GM23248 (cell line): ENCODE measurements at places on chromosomes 1 and 21. TPM values are rescaled to one million over a fixed set of nuclear protein-coding genes. Genes with fewer than 3 reads are reported as not detected.

GRCh38 chr1:17156108-17156507 lies 36.9 kb upstream of the PADI2 start:
- peak; percentile 14 for DNase-seq
- H3K27ac ChIP-seq = no peak overlapping the region
- H3K4me1 ChIP-seq = no peaks in the 10 kb centered on the region
- H3K27me3 ChIP-seq = no peaks in the 10 kb centered on the region

GRCh38 chr21:46203203-46203600 lies 18.9 kb upstream of the SPATC1L start:
- no peak for DNase-seq
- H3K36me3 ChIP-seq = peaks cover 8% of the 10 kb centered on the region; the same call in 1 of the 2 replicates
- no peaks in the 10 kb centered on the region for H3K27me3 ChIP-seq
- no peak overlapping the region for H3K4me3 ChIP-seq
- H3K27ac ChIP-seq = no peak overlapping the region
- no peaks in the 10 kb centered on the region for H3K4me1 ChIP-seq

- DNase-seq = peak; percentile 36
- H3K4me1 ChIP-seq = peaks cover 17% of the 10 kb centered on the region
- no peaks in the 10 kb centered on the region for H3K27me3 ChIP-seq
- H3K36me3 ChIP-seq = peaks cover 15% of the 10 kb centered on the region; the same call in 1 of the 2 replicates
Measured at GRCh38 chr1:156740237-156740740, 599 bp downstream of the MRPL24 start.

DNA sequence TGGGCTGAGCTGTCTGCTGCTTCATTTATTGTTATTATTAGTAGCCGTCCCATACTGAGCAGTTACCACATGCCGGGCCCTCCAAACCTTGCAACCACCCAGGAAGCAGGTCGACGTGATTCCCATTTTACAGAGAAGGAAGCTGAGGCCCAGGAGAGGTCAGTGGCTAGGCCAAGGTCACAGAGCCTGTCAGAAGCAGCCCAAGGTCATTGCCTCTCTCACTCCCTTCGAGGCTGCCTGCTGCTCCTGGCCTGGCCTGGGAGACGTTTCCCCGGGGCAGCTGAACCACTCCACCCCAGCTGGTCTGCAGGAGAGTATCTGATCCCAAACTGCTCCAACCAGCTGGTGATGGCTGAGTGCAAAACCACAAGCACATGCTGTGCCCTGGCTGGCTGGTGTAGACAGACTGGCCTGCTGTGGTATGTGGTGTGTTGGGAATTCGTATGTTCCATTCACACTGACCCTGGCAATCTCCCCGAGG lies 6.5 kb downstream of the PADI4 start:
- H3K27ac ChIP-seq = no peak overlapping the region
- peaks cover 28% of the 10 kb centered on the region for H3K27me3 ChIP-seq
- no peaks in the 10 kb centered on the region for H3K36me3 ChIP-seq
- no peak overlapping the region for H3K4me3 ChIP-seq
- DNase-seq = no peak

DNA sequence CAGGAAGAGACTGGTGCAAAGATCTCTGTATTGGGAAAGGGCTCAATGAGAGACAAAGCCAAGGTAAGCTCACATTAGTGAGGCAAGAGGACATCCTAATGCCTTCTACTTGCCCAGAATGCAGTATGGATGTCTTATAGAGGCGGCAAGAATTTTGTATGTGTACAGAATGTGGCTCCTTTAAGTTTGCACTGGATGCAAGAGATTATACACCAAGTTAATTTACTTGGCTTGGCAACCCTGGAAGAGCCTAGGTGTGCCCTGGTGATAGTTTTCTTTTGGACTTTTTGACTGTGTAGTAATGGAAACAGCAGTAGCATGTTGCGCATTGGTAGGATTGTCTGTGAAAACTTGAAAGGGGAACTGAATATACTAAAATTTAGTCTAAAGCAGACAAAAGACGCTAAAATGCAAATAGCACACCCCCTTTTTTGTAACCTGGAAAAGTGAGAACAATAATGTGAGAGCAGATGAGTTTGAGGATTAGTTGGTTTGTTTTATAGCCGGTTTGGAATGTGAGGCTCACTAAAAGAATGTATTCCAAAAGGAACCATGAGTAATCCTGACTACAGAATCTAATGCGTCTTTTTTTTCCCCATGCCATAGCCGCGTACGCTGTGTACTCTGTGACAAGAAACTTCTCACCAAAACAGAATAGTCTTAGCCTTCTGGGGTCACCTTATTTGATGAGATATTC lies 18.1 kb downstream of the KHDRBS1 start:
- peaks cover 44% of the 10 kb centered on the region for H3K36me3 ChIP-seq
- no peak overlapping the region for H3K4me3 ChIP-seq
- H3K27me3 ChIP-seq = no peaks in the 10 kb centered on the region
- H3K4me1 ChIP-seq = peaks cover 15% of the 10 kb centered on the region
- peak overlapping the region; percentile 54 for H3K27ac ChIP-seq

The CENPF gene
- total RNA-seq = 15.2 and 25.9 TPM in 2 replicates

The RRP15 gene
- total RNA-seq = 4.6 and 5.4 TPM in 2 replicates

DNA sequence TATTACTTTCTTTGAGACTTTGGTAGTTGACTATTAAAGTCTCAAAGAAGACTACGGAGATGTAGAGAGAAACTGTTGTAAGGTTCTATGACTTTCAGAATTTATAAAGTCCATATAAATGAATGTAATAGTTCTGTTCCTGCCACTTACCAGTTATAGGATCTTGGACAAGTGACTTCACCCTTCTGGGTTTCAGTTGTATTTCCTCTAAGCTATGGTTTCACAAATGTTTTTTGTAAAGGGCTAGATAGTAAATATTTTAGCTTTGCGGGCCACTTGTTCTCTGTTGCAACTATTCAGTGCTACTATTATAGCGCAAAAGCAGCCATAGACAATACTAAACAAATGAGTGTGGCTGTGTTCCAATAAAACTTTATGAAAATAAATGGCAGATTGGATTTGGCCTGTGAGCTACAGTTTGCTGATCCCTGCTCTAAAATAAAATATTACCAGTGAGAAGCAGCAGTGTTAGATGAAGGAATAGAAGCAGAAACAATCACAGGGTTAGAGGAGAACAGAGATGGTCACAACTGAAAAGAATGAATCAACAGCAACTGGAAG lies 14.7 kb downstream of the ZMPSTE24 start:
- peaks cover 26% of the 10 kb centered on the region for H3K4me1 ChIP-seq
- H3K27me3 ChIP-seq = no peaks in the 10 kb centered on the region
- H3K27ac ChIP-seq = no peak overlapping the region
- no peak for DNase-seq
- no peak overlapping the region for H3K4me3 ChIP-seq
- H3K36me3 ChIP-seq = peaks cover 55% of the 10 kb centered on the region

GRCh38 chr1:228083871-228084278 lies 1.4 kb downstream of the ARF1 start:
- peak; percentile 65 for DNase-seq
- peaks cover 5% of the 10 kb centered on the region; the same call in 1 of the 2 replicates for H3K36me3 ChIP-seq
- peak overlapping the region; percentile 93 for H3K27ac ChIP-seq
- peaks cover 48% of the 10 kb centered on the region for H3K4me1 ChIP-seq

DNA sequence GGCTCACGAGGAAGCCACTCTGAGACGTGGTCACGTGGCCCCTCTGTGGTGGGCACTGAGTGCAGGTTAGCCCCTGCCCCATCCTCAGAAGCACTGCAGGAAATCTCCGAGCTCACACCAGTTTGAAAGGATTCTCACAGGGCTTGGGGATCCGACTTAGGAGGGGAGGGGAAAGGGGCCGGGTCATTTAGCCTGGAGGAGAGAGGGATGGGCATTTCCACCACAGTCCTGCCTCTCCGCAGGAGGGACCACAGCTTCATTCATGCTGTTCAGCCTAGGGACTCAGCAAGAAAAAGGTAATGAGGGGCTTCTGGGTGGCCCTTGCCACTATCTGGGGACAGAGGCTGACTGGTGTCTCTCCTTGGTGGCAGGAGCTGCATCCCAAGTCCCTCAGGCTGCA lies 126.5 kb downstream of the NPHP4 start:
- H3K4me1 ChIP-seq = no peaks in the 10 kb centered on the region
- no peak overlapping the region for H3K4me3 ChIP-seq
- no peaks in the 10 kb centered on the region for H3K27me3 ChIP-seq
- H3K27ac ChIP-seq = no peak overlapping the region
- DNase-seq = no peak

GRCh38 chr1:233584376-233584775 lies 29.5 kb upstream of the KCNK1 start:
- no peaks in the 10 kb centered on the region for H3K36me3 ChIP-seq
- no peak for DNase-seq
- no peak overlapping the region for H3K27ac ChIP-seq
- H3K4me3 ChIP-seq = no peak overlapping the region
- no peaks in the 10 kb centered on the region for H3K4me1 ChIP-seq

DNA sequence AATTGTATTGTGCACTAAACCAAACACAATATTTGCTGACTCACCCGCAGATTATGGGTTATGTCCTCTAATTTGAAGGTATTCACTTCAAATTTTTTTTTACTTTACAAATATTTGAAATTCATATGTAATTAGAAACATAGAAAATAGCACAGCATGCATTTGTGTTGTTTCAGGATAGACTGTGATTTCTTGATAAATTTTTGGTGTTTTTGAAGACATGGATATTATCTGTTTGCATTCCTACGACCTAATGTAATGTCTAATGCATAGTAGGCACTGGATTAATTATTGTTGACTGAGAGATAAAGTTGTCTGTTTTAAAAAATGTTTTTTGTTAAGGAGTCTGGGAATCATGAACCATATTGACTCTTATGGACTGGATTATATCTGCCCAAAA lies 850.2 kb downstream of the BRINP3 start:
- H3K27me3 ChIP-seq = no peaks in the 10 kb centered on the region
- no peaks in the 10 kb centered on the region for H3K36me3 ChIP-seq
- no peak for DNase-seq
- no peak overlapping the region for H3K4me3 ChIP-seq
- no peaks in the 10 kb centered on the region for H3K4me1 ChIP-seq

GRCh38 chr1:119136401-119136800 lies 4.1 kb downstream of the WARS2 start:
- H3K4me3 ChIP-seq = 0 out of 2 replicates have a peak overlapping the region, but pooled peaks have one; percentile 1
- no peaks in the 10 kb centered on the region for H3K36me3 ChIP-seq
- H3K27ac ChIP-seq = peak overlapping the region; percentile 50
- peaks cover 43% of the 10 kb centered on the region for H3K4me1 ChIP-seq
- H3K27me3 ChIP-seq = no peaks in the 10 kb centered on the region

- no peaks in the 10 kb centered on the region for H3K4me1 ChIP-seq
- no peaks in the 10 kb centered on the region for H3K27me3 ChIP-seq
Measured at GRCh38 chr1:41765152-41765551, 153.6 kb downstream of the HIVEP3 start.

DNA sequence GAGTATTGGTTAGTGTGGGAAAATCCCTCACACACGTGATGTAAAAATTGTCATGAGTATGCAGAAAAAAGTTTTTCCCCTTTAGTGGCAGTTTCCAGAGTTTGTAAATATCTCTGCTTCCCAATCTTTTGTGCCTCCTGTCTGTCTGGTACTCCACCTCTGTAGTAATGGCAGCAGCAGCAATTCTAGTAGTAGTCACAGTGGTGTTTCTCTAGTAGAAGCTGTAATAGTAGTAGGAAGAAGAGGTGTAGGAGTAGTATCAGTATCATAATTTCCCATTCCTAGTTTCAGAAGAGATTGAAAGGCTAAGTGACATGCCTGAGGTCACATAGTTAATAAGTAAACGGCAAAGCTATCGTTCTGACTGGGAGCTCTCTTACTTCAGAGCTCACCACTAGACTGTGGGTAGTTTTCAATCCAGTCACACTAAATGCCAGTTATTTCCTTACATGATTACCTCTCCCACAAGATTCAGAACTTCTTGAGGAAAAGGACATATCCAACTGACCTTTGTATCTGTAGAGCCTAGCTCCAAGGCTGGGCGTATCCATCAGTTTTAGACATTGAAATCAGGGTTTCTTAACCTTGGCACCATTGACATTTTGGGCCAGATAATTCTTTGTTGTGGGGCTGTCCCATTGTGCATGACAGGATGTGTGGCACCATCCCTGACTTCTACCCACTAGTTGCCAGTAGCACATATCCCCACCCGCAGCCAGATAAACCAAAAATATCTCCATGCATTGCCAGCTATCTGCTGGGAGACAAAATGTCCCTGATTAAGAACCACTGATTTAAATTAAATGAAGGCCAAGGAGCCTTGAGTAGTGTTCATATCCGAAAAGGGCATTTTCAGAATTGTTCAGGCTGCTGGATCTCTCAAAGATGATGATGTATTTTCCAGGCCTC lies 135.9 kb downstream of the FGGY start:
- no peak for DNase-seq
- H3K27me3 ChIP-seq = no peaks in the 10 kb centered on the region
- H3K36me3 ChIP-seq = no peaks in the 10 kb centered on the region
- H3K27ac ChIP-seq = peak overlapping the region; percentile 93

GRCh38 chr21:17460094-17460493 lies 52.7 kb upstream of the CXADR start:
- no peak overlapping the region for H3K4me3 ChIP-seq
- peaks cover 32% of the 10 kb centered on the region for H3K4me1 ChIP-seq
- H3K36me3 ChIP-seq = no peaks in the 10 kb centered on the region
- no peak for DNase-seq
